ENCODE measurements at places on chromosomes 5 and 9.

DNA sequence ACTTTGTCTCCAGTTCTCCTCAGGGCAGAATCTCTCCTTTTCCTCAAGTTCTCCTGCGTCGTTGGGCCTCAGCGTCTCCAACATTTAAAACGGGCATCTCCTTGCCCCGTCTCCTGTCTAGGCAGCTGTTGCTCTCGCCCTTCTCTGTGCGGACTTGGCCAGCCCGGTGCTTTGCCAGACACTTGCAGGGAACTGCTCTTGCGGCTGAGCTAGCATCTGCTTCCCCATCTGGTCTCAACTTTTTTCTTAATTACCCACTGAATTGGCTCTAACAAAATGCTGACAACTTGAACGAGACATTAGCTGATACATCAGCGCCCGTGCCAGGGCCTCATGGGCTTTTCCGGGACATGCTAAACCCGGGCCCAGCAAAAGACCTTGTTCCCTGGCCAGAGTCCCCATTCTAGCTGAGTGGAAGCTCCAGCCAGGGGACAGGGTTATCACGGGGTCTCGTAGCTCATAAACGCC is 25.1 kb downstream of the ZNF618 start:
- DNase-seq, result no peak

DNA sequence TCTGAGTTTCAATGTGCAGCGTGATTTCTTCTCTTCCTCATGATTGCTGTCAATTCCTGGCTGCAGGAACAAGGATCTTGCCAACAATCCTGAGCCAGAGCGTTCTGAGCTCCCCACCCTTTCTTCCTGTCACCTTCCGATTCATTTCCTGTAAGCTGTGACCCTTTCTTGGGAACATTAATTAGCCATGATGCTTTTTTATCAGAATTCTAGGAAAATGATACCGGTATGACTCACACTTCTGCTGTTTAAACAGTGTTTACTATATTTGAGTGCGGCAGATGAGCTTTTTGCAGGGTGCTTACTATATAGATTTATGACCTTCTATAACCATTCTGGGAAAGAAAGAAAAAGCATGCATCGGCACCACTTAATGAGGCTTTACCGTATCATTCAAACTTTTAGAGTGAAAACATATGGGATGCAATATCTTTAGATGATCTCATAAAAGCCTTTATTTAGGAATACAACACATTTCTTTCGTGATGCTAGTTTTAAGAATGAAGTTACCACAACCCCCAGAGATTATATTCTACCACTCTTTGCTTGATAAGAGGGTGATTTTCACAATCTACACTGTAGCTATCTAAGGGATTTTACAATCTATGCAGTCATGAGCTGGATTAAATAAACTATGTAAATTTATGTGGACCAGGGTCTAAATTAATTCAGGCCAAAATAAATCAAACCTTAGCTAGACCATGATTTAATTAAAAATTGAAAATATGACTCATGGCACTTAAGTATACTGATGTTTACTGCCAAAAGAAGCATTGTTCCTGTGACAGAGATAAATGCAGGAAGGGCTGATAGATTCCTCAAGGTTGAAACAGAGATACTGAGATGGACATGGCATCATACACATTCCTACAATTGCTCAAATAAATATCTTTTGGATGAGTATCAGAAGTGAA is 38.0 kb upstream of the OSMR start:
- DNase-seq, result no peak

- DNase-seq, result no peak
These were observed 122.4 kb upstream of the GAS1 start for GRCh38 chr9:87069690-87070089.

GRCh38 chr5:36723912-36724311 is 117.5 kb downstream of the SLC1A3 start:
- no peak for DNase-seq

GRCh38 chr5:167709625-167710024 is 581.8 kb upstream of the WWC1 start:
- DNase-seq, result no peak

DNA sequence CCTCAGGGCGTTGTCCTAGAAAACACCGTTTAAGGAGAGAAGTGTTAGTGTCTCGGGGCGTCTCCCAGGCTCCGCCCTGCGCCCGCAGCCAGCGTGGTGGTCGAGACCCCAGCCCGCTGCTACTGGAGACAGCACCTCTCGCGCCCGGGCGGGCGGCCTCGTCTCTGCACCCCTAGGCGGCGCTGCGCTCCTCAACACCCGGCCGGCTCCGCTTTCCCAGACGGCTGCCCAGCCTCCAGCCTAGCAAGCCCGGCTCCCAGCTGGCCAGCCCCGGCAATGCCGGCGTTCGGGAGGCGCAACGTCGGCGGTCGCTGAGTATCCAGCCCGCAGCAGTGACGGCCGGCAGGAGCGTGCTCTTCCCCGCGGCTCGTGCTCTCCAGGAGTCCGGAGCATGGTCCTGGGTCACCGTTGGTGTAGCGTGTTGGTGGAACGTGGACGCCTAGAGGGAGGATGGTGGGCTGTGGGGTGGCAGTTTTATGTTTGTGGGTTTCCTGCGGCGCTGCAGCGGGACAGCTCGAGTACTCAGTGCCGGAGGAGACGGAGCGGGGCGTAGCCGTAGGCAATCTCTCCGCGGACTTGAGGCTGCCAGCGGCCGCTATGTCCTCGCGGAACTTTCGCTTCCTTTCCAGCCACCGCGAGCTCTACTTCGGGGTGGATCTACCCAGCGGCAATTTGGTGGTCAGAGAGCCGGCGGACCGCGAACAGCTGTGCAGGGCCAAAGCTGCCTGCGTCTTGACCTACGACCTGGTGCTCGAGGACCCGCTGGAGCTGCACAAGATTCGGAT is 536 bp downstream of the PCDHAC1 start:
- no peak for DNase-seq

GRCh38 chr5:55370291-55370925 is 62.6 kb downstream of the MTREX start:
- DNase-seq, result no peak

GRCh38 chr5:157381746-157382145 is 78.3 kb upstream of the NIPAL4 start:
- no peak for DNase-seq

DNA sequence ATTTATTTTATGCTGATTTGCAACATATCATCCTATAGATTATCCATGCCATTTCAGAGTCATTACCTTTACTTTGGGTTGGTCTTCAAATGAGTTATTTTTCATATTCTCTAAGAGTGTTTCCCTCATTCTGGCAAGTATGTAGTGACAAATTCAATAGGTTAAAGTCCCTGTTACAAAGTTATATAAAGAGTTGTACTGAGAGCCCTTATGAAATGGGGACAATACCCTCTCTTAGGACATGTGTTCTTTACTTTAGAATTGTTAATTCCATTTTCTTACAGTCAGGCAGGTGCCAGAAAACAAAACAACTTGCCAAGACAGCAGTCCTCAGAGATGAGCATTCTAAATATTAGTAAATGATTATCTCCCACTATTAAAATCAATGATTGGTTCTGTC is 6.0 kb downstream of the ALDH1A1 start:
- no peak for DNase-seq

DNA sequence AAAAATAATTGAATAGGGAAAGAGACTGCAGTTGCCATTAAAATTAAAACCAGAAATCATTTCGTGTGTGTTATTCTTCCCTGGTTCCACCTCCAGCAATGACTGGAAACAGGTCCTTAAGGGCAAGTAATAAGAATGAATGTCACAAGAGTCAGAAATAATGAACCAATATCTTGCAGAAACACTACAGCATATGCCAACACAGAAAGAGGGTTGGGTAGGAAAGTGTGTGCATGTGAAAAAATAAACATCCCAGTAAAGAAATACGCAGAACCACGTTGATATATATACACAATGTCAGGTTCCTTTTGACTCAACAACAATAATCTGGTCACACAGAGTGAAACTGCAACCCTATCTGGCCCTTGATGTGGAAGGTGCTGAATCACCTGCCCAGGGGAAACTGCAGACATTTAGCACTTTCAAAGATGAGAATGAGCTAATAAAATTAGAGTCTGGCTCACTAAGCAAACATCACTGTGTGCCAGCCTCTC is 15.0 kb downstream of the HMHB1 start:
- DNase-seq, result peak; percentile 18

DNA sequence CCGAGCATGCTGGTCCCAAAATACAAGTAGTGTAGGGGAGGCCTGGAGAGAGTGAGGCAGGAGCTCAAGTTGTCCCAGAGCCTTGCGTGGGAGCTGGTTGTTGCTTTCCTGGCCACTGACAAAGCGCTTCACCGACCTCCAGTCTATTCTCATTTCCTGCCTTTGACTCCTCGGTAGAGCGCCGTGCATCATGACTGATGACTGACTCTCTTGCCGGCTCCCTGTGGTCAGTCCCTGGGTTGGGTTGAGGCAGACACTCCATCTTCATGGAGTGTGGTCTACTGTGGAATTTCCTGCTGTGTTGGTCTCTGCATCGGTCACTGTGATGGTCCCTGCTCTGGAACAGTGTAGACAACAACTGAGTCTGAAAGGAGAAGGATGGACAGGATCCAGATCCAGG is 175.1 kb upstream of the S1PR3 start:
- DNase-seq, result no peak

DNA sequence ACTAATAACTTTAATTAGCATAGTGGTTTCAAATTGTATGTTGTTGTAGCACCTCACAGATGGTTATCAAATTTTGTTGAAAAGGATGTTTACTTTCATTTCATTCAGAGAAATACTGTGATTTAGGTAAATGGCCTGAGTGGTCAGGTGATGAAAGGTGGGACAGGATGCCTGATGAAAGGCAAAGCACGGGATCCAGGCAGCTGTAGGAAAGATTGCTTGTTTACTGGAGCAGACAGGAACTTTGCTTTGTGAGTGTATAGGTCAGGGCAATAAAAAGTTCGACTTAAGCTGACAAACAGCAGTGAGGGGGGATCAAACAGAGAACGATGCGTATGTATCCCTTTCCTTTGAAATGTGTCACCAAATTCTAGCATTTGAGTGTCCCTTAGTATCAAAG is 19.0 kb downstream of the KIAA1958 start:
- DNase-seq, result no peak

- DNase-seq, result no peak
These were observed 32.2 kb downstream of the EXD3 start for GRCh38 chr9:137390553-137391410.

Data from stimulated activated CD8-positive, alpha-beta memory T cell treated with anti-CD3 and anti-CD28 coated beads, Interleukin-15, amount 100 ng/mL, for 48 hours (primary cell).